PC-3 (cell line): ENCODE measurements at places on chromosomes 5 and 9. TPM values are rescaled to one million over a fixed set of nuclear protein-coding genes. Genes with fewer than 3 reads are reported as not detected.
A peak's percentile ranks its signal among the peaks of the same experiment; 100 is the strongest.

DNA sequence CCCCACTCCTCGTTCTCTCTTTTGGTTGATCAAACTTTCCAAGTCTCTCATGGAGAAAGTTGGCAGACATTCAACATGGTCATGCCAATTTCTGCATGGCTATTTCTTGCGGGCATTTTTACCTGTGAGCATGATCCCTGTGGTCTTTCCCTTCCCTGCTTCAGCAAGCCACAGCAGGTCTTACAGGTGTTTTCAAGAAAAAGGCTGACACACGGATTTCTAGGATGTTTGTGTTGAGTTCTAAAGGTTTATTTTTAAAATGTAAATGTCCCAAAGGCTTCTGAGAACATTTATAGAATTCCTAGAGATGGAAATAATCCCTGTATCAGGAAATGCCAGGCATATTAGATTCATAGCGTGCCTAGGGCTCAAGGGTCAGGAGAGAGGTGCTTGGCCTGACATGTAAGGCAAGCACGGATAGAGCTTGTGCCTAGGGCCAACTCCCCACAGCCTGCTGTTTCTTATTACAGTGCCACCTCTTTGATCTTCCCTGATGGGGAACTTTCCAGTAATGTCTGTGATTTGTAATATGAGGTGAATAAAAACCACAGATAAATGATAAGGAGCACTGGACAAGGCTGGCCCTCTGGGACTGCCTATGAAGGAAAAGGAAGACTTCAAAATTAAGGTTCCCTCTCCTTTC lies 79.8 kb downstream of the MUSK start:
- DNase-seq = no peak

- no peak for DNase-seq
Measured at GRCh38 chr5:139747583-139748504, 47.8 kb upstream of the PSD2 start.

DNA sequence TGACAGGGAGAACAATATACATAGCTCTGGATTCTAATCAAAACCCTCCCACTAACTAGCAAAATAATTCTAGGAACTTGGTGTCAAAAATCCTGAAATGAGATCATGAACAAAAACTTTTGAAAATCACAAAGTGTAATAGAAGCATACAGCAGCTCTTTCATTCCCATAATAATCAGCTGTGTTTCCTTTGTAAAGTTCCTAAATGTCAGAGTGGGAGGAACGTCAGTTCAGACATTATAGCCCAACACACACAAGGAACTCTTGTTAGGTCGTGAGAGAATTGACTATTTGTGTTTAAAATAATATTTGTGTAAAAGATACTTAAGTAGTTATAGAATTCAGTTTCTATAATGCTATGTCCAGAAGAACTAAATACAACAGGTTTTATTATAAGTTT lies 312.8 kb downstream of the SEMA5A start:
- DNase-seq = no peak

DNA sequence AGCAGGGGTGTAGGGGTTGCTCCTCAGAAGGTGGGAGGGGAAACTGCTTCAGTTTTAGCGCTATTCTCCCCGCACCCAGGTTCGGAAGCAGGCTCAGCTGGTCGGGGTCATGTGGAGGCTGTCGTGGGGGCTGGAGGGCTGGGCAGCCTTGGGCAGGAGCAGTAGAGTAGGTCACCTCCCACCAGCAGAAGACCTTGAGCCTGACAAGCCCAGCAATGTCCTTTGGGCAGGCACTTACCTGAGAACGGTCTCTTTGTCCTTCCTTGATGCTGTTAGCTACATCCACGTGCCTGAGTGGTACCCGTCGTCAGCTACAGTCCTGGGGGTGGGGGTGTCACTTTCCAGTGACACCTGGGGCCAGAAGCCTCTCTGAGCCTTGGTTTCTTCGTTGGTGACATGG lies 20.3 kb downstream of the ENHO start:
- no peak for DNase-seq

- no peak for DNase-seq
Measured at GRCh38 chr9:749716-750115, 91.8 kb upstream of the DMRT1 start.

DNA sequence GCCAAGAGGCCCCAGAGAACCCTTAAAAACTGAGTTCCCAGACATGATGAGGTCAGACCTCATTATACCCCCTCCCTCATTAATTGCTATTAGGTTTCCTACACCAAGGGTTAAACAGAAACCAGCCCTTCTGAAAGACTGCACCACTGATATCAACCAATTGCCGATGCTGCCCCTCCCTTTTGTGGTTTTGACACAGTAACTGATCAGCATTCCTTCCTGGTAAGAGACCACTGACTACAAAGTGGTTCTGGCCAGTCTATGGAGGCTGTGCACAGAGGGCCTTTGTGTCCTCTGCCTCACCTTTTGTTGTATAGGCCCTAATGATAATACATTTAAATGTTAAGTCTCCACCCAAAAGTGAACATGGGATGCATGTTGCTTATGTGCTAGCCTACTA lies 201.5 kb downstream of the FRMD3 start:
- peak; percentile 13 for DNase-seq

GRCh38 chr9:224026-224425 lies 9.4 kb downstream of the DOCK8 start:
- no peak for DNase-seq

DNA sequence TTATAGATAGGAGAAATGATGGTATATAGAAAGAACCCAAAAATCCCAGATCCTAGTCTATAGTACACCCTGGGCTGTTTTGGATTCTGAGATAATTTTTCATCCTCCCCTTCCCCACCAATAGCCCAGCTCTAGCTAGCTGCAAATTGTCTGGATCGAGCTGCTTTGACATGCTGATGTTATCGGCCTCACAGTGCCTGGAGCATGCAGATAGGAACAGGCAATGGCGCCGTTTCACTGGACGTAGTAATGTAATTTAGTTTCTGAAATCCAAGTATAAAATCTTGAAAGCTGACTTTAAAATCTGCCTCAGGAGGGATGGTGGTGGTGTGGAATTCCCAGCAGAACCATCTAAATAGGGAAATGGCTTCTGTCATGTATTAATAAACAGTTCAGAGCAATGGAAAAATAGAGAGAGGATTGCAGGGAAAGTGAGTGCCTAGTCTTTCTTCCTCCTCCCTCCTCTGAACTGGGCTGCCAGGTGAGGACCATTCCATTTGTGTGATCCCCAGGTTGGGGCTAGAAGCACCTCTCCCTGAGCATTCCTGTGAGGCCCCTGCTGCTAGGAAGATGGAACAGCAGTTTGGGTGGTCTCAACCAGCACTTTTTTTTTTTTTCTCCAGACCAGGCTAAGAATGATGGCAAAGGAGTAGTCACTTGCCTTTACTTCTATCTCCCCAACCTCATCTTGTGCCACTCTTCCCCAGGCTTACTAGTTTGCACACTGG lies 31.9 kb downstream of the FAM219A start:
- DNase-seq = no peak

DNA sequence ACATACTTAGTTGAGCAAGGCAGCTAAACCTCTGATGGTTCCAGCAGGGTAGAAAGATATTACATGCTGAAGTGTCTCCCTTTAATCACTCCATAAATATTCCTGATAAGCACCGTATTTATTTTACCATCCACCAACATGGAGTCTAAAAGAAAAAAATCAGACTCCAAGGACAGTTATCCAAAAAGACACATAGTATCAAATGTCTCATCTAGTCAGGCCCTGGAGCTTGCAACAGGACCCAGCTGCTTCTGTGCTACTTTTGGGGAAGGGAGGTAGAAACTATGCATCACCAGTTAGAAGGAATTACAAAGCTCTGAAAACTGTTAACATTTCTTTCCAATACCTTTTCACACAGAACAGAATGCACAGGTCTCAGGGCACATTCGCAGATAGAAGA lies 88.1 kb downstream of the S1PR3 start:
- no peak for DNase-seq

GRCh38 chr9:109926421-109926869 lies 146.4 kb downstream of the PALM2AKAP2 start:
- no peak for DNase-seq

DNA sequence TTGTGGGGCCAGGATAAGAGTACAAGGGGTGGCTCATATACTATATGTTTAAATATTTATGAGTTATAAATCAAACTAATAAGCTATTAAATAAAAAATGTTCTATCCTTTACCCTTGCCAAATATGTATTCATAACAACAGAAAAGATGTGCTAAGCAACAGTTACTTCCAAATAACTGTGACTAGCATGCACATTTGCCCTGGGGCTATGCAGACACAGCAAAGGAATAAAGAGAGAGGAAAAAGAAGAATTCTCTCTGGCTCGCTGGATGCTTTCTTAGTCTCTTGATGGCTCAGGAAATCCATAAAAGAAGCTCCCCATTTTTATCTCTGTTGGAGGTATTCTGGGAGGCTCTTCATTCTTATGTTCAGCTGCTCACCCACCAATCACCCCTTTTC lies 182.4 kb upstream of the ATP10B start:
- no peak for DNase-seq

DNA sequence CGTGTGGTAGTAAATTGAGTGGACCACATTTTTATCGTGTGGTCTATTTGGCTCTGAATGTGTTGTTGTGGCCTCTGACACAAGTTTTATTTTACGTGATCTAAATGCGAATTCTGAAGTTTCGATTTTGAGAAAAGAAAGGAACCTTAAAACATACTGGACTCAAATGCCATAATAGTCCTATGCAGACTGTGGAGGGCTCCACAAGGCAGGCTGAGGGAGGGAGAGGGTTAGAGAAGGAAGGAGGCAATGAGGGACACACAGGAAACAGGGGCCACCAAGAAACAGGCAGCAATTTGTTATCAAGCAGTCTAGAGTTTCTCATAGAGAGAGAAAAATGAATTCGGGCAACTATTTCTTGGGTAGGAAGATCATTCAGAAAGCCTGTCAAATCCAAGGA lies 110.4 kb upstream of the SEMA6A start:
- DNase-seq = no peak

- DNase-seq = no peak
Measured at GRCh38 chr5:108028412-108028811, 353.5 kb downstream of the FBXL17 start.

- DNase-seq = peak; percentile 77
Measured at GRCh38 chr9:131423171-131423581, 29.3 kb downstream of the PRRC2B start.

DNA sequence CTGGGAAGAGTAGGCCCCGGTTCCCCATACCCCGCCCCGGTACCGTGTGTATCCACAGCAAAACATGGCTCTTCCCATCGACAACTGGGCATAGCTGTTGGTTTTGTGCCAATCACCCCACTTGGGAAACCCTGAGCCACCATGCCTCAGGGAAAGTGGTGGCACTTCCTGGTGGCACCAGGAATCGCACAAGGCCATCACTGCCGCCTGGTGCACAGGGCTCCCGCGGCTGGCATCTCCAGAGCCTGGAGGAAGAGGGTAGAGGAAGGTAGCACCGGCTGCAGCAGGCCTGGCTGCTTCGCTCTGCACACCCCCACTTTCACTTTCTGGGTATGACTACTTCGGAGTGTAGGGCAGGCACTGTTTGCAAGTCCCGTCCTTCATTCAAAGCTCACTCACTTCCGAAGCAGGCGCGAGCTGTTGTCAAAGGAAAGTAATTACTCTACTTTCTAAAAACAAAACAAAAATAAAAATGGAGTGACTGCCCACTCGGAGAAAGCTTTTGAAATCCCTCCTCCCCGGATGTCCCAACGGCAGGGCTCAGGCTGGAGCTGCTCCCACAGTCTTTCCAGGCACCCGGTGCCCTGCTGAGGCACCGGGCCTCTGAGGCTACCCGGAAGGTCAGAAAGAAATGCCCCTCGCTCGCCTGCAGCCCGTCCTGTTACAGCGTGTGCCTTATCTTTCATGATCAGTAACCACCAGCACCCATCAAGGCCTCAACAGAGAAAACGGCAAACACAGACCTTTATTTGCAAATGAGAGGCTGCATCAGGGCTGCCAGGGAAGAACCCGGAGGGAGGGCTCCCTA lies 2.0 kb downstream of the BRD3 start:
- peak; percentile 34 for DNase-seq

GRCh38 chr5:76144513-76145274 lies 61.5 kb downstream of the SV2C start:
- DNase-seq = no peak

- no peak for DNase-seq
Measured at GRCh38 chr9:117823576-117823975, 119.4 kb downstream of the TLR4 start.

DNA sequence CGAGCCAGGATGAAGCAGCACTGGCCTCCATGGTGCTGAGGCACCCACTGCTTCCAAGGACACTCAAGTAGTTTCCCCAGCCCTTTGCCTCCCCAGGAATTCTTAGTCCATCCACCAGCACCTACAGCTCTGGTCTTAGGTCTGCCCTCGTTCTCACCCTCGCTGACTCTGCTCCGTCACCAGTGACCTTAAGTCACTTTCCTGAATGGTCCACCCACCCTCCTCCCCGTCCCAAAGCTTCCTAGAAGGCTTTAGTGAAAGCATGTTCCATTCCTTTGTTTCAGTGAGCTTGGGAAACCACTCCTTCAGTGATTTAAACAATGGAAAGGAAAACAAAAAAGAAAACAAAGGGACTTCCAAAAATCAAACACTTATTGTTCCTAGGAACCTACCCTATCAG lies 54.6 kb upstream of the MAP3K1 start:
- DNase-seq = no peak

DNA sequence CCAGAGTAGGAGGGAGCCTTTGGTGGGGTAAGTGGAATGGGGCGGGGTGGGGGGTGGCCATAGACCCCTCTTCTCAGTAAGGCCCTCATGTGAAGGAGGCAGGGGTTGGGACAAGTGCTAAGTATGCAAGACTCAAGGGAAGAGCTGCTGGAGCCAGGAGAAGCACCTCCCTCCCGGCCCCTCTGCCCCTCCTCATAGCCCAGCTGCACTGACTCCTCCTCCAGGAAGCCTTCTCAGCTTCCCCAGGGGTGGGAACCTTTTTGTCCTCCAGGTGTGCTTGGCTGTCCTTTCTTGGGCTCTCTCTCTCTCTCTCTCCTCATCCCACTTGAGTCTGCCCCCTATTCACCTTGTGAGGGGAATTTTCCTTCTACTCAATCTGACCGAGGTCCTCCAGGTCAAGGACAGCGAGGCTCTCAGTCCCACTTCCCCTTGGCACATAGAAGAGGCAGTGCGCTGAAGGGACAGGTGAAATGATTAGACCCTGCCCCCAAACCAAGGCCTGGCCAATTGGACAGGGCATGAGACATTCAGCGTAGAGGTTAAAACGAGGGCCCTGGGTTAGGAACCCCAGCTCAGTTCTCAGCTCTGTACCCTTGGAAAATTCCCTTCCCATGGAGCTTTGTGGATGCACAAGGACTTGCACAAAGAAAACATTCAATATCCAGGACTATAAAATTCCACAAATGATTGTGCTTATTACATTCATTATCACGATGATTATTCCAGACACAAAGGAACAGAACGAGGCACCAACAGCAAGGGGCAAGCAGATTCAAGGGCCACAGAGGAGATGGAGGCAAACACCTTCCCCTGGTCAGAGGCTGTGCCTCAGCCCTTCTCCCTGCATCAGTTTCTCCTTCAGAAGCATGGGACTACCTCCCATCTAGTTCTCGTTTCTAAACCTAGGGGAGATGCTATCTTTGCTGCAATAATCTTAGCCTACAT lies 45.6 kb upstream of the IL17B start:
- DNase-seq = no peak

PPP1R2B gene
- total RNA-seq = 0.07 TPM in 1 of 2 replicates, not detected in the other

CTSV gene
- total RNA-seq = 11.4 and 12.2 TPM in 2 replicates

EMB gene
- 5.4 and 5.6 TPM in 2 replicates for total RNA-seq

NUTM2G gene
- total RNA-seq = not detected in 2 replicates

NUTM2F gene
- total RNA-seq = not detected in 2 replicates

DMRT3 gene
- total RNA-seq = not detected in 2 replicates

RNF183 gene
- total RNA-seq = not detected in 2 replicates

PPP2R2B gene
- 2.4 TPM in 1 of 2 replicates, not detected in the other for total RNA-seq

IL9 gene
- total RNA-seq = not detected in 2 replicates

BTNL8 gene
- total RNA-seq = 0.23 TPM in 1 of 2 replicates, not detected in the other

WDR38 gene
- not detected in 2 replicates for total RNA-seq

CLIC3 gene
- total RNA-seq = 1.4 and 4.3 TPM in 2 replicates

LRRC19 gene
- not detected in 2 replicates for total RNA-seq
